ENCODE measurements at places on chromosomes 16 and 17.

- DNase-seq = no peak
Observed at GRCh38 chr16:5874899-5875298, 777.3 kb upstream of the EEF2KMT start.

DNA sequence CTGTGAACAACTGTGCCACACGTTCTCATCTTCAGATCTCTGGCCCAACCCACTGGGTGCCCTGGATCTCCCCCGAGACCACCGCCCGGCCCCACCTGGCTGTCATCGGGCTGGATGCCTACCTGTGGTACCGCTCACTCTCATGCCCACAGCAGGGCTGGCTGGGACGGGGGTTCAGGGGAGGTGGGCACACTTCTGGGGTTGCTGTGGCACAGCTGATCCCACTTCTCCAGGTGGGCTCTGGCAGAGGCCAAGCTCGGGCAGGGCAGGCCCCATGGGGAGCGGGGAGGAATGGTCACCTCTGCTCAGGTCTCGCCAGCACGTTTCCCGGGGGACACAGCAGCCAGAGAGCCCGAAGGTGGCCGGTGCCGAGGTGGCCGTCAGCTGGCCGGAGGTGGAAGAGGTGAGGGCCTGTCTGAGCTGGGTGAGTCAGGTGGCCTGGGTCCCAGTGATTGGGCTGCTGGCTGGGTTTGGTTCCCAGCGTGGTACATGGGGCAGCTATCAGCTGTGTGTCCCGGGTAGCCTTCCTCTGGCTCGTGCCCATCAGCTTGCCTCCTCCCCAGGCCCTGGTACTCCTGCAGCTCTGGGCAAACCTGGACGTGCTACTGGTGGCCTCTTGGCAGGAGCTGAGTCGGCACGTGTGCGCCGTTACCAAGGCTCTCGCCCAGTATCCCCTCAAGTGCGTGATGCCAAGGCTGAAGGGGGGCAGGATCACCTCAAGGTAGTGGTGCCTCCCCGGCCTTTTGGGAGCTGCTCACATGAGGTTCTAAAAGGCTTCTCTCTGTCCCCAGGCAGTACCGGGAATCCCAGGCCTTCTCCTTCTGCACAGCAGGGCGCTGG is 2.3 kb upstream of the MRPS34 start:
- DNase-seq = no peak

GRCh38 chr16:200388-200787 is 20.1 kb downstream of the HBQ1 start:
- no peak for DNase-seq

GRCh38 chr17:72677714-72678390 is 414.6 kb downstream of the SLC39A11 start:
- no peak for DNase-seq

- no peak for DNase-seq
Observed at GRCh38 chr16:89233678-89234490, 16.4 kb downstream of the ZNF778 start.

DNA sequence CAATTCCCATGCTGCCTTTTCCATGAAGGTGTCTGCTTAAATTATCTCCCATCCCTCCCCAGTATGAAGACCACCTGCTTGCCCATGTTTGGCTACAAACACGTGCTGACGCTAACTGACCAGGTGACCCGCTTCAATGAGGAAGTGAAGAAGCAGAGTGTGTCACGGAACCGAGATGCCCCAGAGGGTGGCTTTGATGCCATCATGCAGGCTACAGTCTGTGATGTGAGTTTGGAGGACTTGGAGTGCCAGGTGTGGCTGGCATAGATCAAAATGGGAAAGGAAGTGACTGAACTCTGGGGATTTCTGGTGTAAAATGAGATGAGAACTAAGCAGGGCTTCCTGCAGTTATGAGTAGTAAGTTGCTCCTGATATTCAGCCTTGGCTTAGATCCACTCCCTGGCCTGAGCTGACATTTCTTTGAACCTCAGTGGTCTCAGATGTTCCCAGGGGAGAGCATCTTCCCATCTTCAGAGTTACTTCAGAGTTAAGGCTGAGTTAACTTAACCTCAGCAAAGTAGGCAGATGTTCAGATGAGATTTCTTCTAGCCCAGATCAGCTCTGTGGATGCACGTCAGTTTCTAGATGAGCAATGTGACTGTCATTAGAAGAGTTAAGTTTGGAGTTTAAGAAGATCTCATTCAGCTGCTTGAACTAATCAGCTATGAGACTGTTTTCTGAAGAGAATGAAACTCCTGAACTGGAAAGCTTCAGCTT is 32.7 kb downstream of the ITGB3 start:
- DNase-seq = no peak

DNA sequence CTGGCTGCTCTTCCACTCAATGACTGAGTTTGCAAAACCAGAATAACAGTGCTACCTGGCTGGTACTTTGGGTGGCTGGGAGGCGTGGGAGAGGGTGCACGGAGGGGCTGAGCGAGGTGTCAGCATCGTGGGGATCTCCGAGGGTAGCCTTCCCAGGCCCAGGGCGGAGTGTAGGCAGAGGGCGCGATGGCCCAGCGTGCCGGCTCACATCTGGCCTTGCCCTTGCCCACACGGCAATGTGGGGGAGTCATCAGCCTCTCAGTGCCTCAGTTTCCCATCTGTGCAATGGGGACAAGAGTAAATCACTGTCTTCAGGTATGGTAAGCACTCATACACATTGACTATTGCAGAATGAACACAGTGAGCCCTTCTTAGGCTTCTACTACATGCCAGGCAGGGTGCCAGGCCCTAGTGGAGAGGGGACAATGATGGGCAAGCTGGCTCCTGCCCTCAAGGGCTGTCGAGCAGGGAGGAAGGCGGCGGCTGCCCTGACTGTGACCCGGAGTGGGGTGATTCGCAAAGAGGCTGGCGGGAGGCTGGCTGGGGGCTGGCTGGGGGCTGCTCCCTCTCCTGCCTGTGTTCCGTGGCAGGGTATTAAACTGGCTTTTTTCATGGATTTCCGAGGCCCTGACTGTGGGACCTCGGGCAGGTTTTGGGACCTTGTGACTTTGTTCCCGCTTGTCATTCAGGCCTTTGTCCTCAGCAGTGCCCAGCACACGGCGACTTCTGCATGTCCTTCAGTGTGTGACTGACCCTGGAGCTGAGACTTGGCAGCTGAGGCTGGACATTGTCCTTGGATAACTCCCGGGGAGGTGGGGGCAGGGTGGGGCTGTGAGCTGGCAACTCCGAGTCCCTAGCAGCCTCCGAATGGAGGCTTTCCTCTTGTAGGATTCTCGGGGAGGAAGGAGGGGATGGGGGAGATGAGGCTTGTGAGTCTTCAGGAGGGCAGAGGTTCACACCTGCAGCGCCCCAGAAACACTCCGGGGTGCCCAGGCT is 243.1 kb downstream of the SEC14L1 start:
- DNase-seq = no peak

DNA sequence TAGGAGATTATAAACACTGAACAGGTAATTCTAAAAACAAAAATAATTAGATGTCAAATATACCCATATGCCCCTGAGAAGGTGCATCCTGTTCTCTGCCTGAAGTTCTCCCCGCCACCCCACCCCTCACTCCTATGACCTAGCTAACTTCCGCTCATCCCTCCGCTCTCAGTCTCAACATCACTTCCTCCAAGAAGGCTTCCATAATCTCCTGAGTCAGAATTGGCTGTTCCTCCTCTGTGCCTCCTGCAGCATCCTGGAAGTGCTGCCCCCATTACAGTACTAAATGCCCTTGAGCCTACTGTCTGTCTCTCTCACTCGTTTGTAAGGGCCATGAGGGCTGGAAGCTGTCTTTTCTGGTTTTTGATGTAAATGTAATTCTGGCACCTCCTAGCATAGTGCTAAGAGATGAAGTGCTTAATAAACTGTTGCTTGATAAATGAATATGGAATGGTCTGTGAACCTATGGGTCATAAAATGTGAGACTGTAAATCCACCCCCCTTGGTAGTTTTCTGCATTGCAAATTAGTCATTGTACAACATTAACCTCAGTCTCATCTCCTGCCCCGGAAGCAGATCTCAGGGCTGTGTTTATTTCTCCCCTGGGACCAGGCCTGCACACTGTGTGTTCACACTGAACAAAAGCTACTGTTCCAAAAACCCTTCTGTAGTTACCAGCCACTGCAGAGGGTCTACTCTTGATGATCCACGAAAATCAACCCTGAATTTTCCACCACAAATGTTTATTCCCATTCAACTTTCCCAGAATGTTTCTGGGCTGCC is 3.9 kb upstream of the MYO1D start:
- DNase-seq = no peak

- DNase-seq = no peak
Observed at GRCh38 chr16:51756447-51757123, 605.5 kb upstream of the SALL1 start.

DNA sequence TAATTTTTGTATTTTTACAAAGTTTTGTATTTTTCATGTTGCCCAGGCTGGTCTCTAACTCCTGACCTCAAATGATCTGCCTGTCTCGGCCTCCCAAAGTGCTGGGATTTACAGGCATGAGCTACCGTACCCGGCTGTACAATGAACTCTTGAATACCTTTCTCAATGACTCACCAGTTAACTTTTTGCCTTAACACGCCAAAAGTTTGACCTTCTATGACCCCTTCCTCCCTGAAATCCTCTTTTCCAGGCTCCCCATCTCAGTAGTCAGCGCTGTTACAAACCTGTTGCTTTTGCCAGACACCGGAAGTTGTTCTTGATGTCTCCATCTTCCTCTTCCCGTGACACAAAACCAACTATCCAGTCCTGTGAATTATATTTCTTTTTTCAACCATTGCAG is 158.1 kb upstream of the ASIC2 start:
- DNase-seq = no peak
